GM12865 (cell line): ENCODE measurements at places on chromosomes 7 and 10.

GRCh38 chr10:109743146-109743545 is 180.2 kb downstream of the XPNPEP1 start:
- DNase-seq: no peak

- no peak for DNase-seq
Observed at GRCh38 chr10:125472010-125472607, 210.9 kb downstream of the TEX36 start.

- DNase-seq: no peak
Observed at GRCh38 chr10:14727924-14728323, 46.8 kb downstream of the FAM107B start.

- DNase-seq: peak; percentile 80
Observed at GRCh38 chr7:2670720-2671391, 17.1 kb upstream of the AMZ1 start.

DNA sequence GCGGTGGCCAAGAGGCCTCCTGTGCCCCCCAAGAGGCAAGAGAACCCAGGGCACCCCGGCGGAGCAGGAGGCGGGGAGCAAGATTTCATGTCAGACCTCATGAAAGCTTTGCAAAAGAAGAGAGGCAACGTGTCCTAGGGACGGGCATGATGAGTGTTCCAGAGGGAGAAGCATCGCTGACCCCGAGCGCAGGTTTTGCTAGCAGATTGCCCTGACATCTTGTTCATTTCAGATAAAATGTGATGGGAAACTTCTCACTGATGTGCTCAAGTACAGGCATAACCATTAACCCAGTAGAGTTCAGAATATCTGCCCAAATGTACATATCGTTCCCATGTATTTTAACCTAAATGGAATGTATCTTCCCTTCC is 129.2 kb downstream of the APBB1IP start:
- no peak for DNase-seq

DNA sequence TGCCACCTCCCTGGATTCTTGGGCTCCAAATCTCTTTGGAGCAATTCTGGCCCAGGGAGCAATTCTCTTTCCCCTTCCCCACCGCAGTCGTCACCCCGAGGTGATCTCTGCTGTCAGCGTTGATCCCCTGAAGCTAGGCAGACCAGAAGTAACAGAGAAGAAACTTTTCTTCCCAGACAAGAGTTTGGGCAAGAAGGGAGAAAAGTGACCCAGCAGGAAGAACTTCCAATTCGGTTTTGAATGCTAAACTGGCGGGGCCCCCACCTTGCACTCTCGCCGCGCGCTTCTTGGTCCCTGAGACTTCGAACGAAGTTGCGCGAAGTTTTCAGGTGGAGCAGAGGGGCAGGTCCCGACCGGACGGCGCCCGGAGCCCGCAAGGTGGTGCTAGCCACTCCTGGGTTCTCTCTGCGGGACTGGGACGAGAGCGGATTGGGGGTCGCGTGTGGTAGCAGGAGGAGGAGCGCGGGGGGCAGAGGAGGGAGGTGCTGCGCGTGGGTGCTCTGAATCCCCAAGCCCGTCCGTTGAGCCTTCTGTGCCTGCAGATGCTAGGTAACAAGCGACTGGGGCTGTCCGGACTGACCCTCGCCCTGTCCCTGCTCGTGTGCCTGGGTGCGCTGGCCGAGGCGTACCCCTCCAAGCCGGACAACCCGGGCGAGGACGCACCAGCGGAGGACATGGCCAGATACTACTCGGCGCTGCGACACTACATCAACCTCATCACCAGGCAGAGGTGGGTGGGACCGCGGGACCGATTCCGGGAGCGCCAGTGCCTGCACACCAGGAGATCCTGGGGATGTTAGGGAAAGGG is 913 bp downstream of the NPY start:
- no peak for DNase-seq

- DNase-seq: no peak
Observed at GRCh38 chr10:61841338-61841875, 60.1 kb upstream of the ARID5B start.

DNA sequence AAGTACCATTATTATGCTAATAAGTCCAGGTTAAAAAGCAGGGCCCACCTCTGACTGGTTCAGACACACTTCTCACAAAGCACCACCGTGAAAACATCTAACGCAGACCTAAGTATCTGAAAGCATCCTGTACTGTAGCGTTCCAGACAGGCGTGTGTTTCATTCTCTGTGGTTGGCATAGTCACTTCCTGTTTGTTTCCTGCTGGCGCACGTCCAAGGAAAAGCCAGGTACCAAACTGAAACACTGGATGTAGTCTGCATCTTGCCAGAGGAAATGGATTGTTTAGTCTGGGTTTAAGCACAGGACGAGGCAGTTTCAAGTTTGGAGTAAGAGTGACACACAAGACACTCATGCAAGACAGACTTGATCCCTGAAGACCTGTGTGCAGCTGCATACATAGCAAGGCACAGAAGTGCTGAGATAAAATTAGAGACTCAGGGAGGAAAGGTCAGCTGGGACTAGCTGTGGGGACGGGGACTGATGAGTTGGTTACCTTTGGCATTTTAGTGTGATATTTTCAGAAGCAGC is 23.3 kb downstream of the BPGM start:
- peak; percentile 58 for DNase-seq

DNA sequence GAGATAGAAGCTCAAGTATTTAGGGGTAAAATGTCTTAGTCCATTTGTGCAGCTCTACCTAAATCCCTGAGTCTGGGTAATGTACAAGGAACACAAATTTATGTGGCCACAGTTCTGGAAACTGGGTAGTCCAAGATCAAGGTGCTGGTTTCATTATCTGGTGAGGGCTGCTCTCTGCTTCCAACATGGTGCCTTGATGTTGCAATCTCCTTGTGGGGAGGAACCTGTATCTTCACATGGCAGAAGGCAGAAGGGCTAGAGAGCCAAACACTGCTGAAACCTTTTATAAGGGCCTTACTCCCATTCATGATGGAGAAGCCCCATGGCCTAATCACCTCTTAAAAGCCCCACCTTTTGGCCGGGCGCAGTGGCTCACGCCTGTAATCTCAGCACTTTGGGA is 8.7 kb upstream of the BAZ1B start:
- no peak for DNase-seq

- no peak for DNase-seq
Observed at GRCh38 chr7:101486433-101487104, 123.9 kb downstream of the COL26A1 start.

GRCh38 chr10:72331575-72332422 is 22.9 kb downstream of the DNAJB12 start:
- peak; percentile 96 for DNase-seq

- DNase-seq: peak; percentile 56
Observed at GRCh38 chr10:35335133-35336083, 901 bp upstream of the CCNY start.

DNA sequence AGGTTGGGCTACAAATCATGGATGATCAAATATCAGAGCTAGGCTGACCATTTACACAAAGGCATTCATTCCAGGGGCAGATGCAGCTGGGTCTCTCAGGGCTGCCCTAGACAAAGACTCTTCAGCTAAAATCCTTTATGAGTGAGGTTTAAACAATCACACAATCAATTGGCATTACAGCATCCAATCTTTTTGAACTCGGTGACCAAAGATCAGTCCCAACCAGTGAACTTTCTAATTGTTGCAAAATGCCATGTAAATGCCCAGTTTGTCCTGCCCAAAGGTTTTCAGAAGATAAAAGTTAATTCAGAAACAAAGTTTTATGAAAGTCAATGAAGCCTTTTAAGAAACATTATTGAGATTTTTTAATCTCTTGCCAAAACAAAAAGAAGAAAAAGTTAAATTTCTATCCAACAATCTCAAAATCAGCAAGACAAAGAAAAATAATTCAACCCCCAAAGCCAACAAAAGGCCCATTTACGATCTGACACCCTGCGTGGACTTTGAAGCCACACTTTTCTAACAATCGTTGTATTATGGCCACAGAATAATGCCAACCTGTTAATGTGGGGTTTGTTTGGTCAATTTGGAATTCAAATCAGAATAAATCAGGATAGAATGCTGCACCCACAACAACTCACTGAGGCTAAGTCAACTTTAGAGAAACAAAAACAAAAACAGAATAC is 40.9 kb downstream of the GPR37 start:
- no peak for DNase-seq

DNA sequence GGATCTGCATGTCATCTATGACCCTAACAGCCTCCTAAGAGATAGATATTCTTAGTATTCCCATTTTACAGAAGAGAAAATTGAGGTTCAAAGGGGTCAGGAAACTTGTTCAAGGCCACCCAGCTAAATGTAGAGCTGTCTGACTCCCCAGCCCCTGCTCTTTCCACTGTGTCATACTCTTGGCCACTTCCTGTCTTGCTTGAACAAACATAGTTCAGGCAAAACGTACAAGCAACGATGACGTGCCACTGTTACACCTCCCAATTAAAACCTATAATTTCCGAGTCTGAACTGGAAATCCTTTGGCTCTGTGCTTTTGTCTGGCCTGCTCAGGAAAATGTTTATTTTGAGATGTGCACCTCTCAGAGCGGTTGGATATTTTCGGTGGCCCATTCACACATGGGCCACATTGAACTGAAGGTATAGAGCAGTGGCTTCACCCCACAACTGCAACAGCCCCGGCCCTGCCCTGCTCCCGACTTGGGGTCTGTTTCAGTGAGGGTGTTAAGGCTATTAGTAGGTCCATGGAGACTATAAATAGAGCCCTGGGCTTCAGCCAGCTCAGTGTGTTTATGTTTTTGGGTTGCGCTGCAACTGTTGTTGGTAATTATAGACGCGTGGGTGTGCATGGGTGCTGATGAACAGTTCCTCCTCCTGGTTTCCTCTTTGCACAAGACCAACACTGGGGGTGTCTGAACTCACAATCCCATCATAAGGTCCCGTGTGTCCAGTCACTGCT is 172.3 kb upstream of the ADO start:
- DNase-seq: peak; percentile 88

- no peak for DNase-seq
Observed at GRCh38 chr10:10294184-10294880, 723.3 kb upstream of the CELF2 start.

DNA sequence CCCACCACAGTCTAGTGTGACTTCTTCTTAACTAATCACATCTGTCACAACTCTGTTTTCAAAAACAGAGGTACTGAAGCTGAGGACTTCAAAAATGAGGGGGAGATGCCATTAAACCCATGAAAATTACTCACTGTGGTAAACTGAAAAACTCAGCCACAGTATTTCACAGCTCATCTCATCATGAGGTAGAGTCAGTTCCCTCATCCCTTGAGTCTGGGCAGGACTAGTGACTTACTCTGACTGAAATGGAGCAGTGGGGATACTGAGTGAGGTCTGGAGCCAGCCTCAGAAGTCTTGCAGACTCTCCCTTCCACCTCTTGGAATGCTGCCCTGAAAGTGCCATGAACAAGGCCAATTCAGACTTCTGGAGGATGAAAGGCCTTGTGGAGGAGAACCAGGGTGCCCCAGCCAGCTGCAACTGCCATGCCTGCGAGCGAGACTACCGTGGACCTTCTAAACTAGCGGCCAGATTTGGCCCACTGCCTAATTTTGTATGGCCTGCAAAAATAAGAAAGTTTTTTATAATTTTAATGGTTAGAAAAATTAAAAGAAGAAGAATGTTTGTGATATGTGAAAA is 24.7 kb upstream of the ANKRD1 start:
- DNase-seq: no peak

- DNase-seq: no peak
Observed at GRCh38 chr10:7218968-7219367, 191.9 kb downstream of the SFMBT2 start.

DNA sequence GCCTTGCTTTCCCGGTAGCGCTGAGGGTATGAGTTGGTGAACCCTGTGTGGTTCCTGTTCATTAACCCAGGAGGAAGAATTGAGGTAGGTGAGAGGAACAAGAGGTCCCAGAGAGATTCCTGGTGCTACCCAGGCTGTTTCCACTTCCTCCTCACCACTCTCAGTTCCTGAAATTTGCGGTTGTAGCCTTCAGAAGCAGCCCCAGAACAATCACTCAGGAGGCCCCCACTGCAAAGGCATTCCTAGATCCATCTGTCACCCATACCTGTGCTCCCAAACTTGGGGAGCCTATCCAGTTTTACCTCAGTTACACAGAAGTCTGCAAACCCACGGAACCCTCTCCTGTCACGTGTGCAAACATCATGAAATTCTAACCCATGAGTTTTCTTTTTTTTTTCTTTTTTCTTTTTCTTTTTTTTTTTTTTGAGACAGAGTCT is 9.0 kb upstream of the PIP4K2A start:
- DNase-seq: peak; percentile 82

GRCh38 chr7:23687011-23687410 is 7.0 kb downstream of the FAM221A start:
- DNase-seq: no peak

DNA sequence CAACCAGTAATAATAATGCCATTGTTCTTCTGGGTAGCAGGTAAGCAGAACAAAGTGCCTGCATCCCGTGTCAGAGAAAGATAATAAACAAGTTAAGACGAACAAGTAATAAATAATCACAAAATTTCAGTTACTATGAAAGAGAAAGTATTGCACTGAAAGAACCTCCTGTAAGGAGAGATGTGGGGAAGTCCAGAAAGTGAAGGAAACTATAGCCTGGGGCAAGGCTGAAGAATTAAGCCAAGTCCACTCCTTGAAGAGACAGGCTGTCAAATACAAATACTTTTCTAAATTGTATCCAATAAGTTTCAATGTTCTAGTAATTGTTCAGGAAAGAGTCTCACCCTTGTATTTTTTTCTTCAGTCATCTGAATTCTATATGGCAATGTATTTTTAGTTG is 611.4 kb downstream of the MAGI2 start:
- no peak for DNase-seq

DNA sequence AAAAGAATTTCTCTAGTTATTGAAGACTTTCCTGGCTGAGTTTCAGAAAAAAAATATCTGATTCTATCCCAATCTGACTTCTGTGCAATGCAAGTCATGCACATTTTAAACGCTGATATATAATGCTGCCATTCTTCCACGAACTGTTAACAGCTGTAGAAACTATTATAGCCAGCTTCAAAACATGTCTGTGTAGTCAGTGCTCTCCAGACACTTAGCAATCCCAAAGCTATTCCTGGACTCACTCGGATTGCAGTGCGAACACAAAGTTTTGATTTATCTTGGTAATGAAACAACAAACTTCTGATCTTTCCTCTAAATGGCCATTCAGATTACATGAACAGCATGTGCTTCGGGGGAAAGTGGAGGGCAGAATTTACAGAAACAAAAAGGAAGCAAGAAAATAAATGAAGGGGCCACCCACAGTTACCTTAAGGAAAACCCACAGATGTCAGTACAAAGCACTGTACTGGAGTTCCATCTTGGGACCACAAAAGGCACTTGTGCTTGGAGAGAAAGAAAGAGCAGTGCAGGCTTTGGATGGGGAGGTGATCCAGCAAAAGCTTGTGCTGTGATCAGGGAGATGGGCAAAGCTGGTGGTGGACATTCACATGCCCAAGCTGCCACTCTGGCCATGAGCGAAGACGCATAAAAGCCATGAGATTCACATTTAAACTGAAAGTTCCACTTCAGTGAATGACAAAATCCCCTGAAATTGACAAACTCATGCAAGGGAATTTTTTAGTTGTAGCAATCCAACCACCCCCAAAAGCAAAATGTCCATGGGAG is 32.1 kb upstream of the ADO start:
- DNase-seq: peak; percentile 49

- no peak for DNase-seq
Observed at GRCh38 chr7:303425-303824, 13.5 kb downstream of the FOXL3 start.
